ENCODE measurements at places on chromosomes 4 and X.

- H3K4me3 ChIP-seq, result no peak overlapping the region
- H3K4me1 ChIP-seq, result peaks cover 65% of the 10 kb centered on the region
- peak overlapping the region; percentile 82 for H3K27ac ChIP-seq
Measured at GRCh38 chr4:76194325-76194724, 19.3 kb downstream of the SCARB2 start.

DNA sequence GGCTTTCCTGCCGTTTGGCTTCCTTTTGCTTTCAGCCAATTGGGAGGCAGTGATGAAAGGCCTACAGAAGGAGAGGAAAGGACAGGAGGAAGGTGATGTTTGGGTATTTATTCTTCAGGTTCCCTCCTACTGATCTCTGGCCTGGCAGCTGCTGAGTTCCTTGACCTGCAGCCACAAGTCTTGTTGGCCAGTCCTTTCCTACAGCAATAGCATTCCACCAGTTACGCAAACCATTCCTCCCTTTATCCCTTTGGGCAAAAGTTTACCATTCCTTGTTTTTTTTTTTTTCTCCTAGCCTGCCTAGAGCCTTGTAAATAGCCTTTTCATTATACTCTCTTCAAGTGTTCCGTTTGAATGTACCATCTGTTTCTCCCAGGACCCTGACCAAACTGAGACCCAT lies 198.1 kb upstream of the FTHL17 start:
- H3K4me1 ChIP-seq, result no peaks in the 10 kb centered on the region
- no peaks in the 10 kb centered on the region for H3K27me3 ChIP-seq
- H3K36me3 ChIP-seq, result no peaks in the 10 kb centered on the region
- H3K27ac ChIP-seq, result no peak overlapping the region
- no peak overlapping the region for H3K4me3 ChIP-seq
- DNase-seq, result no peak

GRCh38 chrX:47351706-47352105 lies 18.7 kb upstream of the ZNF157 start:
- H3K36me3 ChIP-seq, result no peaks in the 10 kb centered on the region
- H3K4me3 ChIP-seq, result no peak overlapping the region
- H3K27ac ChIP-seq, result no peak overlapping the region
- H3K27me3 ChIP-seq, result no peaks in the 10 kb centered on the region
- DNase-seq, result no peak
- no peaks in the 10 kb centered on the region for H3K4me1 ChIP-seq

GRCh38 chr4:173189117-173189693 lies 20.6 kb downstream of the GALNT7 start:
- H3K4me3 ChIP-seq, result no peak overlapping the region

DNA sequence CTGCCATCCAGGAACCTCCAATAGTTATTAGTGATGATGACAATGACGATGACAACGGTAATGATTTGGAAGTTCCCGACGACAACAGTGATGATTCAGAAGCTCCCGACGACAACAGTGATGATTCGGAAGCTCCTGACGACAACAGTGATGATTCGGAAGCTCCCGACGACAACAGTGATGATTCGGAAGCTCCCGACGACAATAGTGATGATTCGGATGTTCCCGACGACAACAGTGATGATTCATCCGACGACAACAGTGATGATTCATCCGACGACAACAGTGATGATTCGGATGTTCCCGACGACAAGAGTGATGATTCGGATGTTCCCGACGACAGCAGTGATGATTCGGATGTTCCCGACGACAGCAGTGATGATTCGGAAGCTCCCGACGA lies 14.7 kb downstream of the CXCR3 start:
- no peak for DNase-seq
- no peaks in the 10 kb centered on the region for H3K4me1 ChIP-seq
- H3K27me3 ChIP-seq, result no peaks in the 10 kb centered on the region
- no peak overlapping the region for H3K4me3 ChIP-seq
- H3K36me3 ChIP-seq, result peaks cover 3% of the 10 kb centered on the region

GRCh38 chrX:134684956-134685355 lies 26.7 kb upstream of the PLAC1 start:
- DNase-seq, result no peak
- H3K36me3 ChIP-seq, result no peaks in the 10 kb centered on the region
- H3K27me3 ChIP-seq, result no peaks in the 10 kb centered on the region
- H3K27ac ChIP-seq, result no peak overlapping the region

Data from vagina (tissue), 2 donors.